Left lung (tissue), 14 donors: ENCODE measurements at places on chromosomes 16 and 17. TPM values are rescaled to one million over a fixed set of nuclear protein-coding genes. Genes with fewer than 3 reads are reported as not detected.

DNAH9 gene
- polyA plus RNA-seq = 7.9 TPM

- DNase-seq = no peak
Observed at GRCh38 chr16:5018793-5019192, 14.9 kb downstream of the NAGPA start.

GRCh38 chr16:57299009-57299718 lies 14.7 kb upstream of the PLLP start:
- no peak for DNase-seq

PLCG2 gene
- polyA plus RNA-seq = 7.3 TPM

DNA sequence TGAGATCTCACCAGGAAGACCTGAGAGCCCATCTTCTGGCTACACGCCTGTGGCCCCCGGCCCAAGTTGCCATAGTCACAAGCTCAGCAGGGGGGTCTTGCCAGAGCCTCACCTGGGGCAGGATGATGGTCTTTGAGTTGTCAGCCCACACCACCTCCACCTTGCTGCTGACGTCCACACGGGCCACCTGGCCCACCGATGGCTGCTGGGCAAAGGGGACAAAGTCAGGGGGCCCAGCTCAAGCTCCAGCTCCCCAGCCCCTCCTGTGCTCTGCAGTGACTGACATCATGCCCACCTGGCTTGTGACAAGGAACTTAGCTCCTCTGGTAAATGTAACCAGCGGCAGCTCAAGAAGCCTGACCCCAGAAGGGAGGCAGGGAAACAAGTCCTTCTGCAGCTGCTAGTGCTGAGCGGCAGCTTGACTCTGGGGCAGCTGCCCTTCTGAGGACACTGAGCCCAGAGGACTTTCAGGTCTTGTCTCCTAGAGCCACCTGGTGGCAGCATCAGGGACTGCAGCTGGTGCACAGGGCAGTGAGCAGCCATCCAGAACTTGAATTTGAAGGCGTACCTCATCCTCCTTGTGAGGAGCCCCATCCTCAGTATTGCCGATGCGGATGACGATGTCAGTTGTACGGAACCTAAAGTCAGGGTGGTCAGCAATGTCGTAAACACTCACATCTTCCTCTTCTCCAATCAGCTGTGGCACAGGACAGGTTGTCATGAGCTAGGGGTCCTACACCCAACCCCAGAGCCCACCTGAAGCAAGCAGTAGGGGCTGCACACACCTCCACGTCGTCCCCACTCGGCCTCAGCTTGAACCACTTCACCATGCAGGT lies 13.5 kb downstream of the SPHK1 start:
- no peak for DNase-seq

DNA sequence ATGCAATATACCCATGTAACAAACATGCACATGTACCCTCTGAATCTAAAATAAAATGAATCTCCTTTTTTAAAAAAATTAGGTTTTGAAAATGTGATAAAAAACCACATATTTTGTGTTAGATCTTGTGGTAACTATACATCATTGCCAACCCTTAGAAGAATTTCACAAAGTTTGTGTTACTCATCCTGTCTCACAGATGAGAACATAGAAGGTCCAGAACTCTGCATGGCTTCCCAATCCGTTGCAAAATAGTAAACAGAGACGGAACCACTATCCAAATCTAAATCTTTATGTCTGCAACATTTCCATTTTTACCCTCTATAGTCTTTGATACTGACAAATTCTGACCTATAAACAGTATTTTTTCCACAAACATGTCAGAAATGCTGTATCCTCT lies 759.9 kb downstream of the KCNJ2 start:
- DNase-seq = no peak

DNA sequence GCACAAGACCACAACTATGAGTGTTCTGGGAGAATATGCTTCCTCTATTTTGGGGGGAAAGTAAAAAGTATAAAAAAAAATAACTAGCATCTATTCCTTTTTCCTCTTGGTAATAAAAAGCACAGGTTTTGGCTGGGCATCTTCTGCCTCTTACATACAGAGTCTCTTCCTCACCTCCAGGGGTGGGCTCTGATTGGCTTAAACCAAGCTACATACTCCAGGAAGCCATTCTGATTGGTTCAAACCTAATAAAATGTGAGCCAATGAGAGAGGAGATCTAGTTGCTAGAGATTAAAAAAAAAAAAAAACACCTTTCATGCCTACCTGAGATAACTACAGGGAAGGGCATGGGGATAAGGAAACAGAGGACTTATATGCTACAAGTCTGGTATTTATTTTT lies 365.9 kb upstream of the ERCC4 start:
- DNase-seq = no peak

GRCh38 chr17:6670571-6670970 lies 19.0 kb downstream of the C17orf100 start:
- DNase-seq = no peak

DNA sequence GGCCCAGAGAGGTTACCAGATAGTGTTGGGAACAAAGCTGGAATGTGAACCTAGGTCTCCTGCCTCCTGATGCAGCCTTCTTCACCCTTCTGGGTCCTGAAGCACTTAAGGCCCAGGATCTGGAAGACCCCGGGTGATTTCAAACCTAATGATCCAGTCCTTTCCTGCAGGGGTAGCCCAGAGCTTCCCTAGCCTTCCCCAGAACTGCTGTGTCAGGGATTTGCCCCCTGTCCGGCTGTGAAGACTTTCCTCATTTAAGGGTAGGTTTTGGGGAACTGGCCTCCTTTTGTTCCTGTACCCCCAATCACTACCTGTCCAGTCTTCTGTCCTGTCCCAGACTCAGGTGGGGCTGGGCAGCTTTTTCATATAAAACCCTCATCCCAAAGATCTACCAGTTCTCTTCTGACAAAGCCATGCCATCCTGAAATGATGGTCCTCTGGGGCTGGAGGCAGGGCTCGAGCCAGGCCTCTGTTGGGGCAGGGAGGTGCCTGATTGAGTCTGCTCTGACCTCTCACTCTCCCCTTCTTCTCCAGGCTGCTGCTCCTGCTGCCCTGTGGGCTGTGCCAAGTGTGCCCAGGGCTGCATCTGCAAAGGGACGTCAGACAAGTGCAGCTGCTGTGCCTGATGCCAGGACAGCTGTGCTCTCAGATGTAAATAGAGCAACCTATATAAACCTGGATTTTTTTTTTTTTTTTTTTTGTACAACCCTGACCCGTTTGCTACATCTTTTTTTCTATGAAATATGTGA lies 1.3 kb downstream of the MT1X start:
- DNase-seq = no peak

GRCh38 chr16:67169642-67170167 lies 633 bp upstream of the NOL3 start:
- DNase-seq = peak; percentile 78
